ENCODE measurements at places on chromosomes 16 and 17.

GRCh38 chr17:41800601-41801373 lies 11.0 kb downstream of the P3H4 start:
- peak; percentile 94 for DNase-seq

DNA sequence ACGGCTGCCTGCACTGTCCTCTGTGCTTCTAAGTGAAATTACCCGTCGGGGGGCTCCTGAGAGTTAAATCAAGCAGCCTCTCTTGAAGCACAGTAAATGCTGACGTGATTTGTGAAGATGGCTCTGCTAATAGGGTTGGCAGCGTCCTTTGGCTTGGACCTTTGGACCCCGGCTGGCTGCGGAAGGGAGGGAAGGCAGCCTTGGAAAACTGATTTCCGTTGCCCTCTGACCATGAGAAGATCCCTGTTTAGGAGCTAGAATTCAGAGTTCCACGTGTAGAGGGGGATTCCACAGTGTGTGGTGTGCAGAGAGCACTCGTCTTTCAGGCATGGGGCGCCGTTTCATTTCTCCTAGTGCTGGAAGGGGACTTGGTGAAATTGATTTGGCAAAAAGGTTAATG lies 640.8 kb downstream of the WWOX start:
- DNase-seq = no peak

GRCh38 chr17:17380145-17380925 lies 77.2 kb downstream of the NT5M start:
- no peak for DNase-seq

GRCh38 chr16:1287982-1288670 lies 21.3 kb upstream of the UBE2I start:
- DNase-seq = peak; percentile 61

DNA sequence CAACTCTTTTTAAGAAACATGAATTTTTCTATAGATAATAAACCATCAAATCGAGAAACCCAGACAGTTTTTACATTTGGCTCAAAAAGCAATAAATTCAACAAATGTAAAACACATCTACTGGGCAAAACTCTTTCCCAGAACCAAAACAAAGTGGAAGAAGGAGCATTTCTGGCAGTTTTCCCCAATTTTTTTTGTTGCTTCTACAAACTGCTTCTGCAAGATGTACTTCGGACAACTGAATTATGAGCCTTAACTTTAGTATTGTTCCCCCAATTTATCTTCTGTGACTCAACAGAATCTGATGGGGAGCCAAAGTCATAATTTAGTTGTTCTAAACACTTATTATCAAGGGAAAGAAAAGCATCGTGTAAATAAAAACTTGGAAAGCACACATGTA lies 1047.2 kb downstream of the CDH11 start:
- no peak for DNase-seq

DNA sequence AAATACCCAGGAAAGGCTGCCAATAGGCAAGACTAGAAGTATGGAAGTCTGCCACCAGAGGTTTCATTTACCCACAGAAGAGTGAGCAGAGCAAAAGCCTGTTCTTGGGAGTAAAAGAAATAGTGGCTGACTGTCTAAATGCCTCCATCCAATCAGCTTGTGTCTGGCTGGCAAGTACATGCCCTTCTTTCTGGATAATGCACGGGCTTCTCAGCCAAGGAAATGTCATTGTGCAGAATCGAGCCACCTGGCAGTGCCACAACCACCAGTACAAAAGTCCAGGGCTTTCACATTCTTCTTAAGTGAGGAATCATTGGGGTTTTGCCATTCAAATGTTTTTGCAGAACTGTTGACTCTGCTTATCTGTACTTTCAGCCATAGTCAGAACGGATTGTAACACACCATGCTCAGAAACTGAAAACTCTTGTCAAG lies 10.1 kb upstream of the ERCC4 start:
- no peak for DNase-seq

DNA sequence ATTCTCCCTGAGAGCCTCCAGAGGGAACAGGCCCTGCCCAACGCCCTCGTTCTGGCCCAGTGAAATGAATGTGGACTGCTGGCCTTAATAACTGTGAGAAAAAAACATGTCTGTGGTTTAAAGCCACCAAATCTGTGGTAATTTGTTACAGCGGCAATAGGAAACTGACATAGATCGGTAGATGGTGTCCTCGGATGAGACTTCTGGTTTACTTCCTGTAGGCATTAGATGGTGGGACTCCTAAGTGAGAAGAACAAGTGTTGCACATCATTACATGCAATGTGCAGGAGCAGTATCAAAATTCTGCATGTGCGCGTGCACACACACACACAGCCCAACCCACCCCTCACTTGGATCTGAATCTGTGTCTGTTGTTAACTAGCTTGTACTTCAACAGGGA lies 42.0 kb downstream of the CDK5R1 start:
- DNase-seq = no peak

DNA sequence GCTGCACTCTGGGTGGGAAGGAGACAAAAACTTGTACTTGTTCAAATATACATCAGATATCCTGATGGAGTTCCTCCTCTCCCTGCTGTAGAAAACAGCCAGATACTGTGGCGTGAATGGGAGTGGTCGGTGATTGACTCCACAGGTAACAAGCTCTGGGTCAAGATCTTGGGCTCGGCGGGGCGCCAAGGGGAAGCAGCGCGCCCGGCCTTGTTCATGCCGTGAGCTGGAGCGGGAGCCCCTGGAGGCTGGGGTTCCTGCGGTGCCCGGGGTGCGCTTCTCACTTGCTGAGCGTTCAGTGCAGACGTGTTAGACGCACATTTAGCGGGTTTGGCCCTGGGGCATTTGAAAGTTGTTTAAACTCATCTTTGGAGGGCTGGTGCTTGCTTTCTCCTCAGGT lies 44.4 kb downstream of the BANP start:
- DNase-seq = peak; percentile 68

All from H7 (cell line).